Chondrocyte (in vitro differentiated cells): ENCODE measurements at places on chromosomes 1 and 21. TPM values are rescaled to one million over a fixed set of nuclear protein-coding genes. Genes with fewer than 3 reads are reported as not detected.

Gene TMPRSS2
- total RNA-seq = 0.12 TPM in 1 of 3 replicates, not detected in the others

Gene CFAP74
- not detected in 3 replicates for total RNA-seq

Gene TDRD5
- total RNA-seq = not detected in 3 replicates

Gene S1PR1
- total RNA-seq = 0.15 to 0.40 TPM (median 0.17 TPM) in 3 replicates

Gene ADCY10
- 0.07 to 0.51 TPM (median 0.10 TPM) in 3 replicates for total RNA-seq

Gene AJAP1
- total RNA-seq = 0.73 TPM in 1 of 3 replicates, not detected in the others

Gene SELENBP1
- 5.7 to 11.1 TPM (median 8.9 TPM) in 3 replicates for total RNA-seq

Gene LGR6
- total RNA-seq = 1.4 to 4.1 TPM (median 1.8 TPM) in 3 replicates

Gene SPRR2F
- total RNA-seq = not detected in 3 replicates

Gene RYR2
- total RNA-seq = 0.02 to 0.15 TPM (median 0.12 TPM) in 3 replicates

Gene TRIM45
- 5.3 to 6.3 TPM (median 6.0 TPM) in 3 replicates for total RNA-seq

Gene PSEN2
- 14.5 to 21.0 TPM (median 19.5 TPM) in 3 replicates for total RNA-seq

Gene OR2G6
- not detected in 3 replicates for total RNA-seq

Gene F13B
- not detected in 3 replicates for total RNA-seq

Gene KCNK1
- 0.24 to 0.37 TPM (median 0.31 TPM) in 3 replicates for total RNA-seq

Gene HSD3B2
- not detected in 3 replicates for total RNA-seq

Gene TMCC2
- total RNA-seq = 4.8 to 5.7 TPM (median 5.5 TPM) in 3 replicates
